ENCODE measurements at places on chromosomes 3 and 15. TPM values are rescaled to one million over a fixed set of nuclear protein-coding genes. Genes with fewer than 3 reads are reported as not detected.
A peak's percentile ranks its signal among the peaks of the same experiment; 100 is the strongest.

Gene MYEF2
- total RNA-seq: 17.5 TPM

DNA sequence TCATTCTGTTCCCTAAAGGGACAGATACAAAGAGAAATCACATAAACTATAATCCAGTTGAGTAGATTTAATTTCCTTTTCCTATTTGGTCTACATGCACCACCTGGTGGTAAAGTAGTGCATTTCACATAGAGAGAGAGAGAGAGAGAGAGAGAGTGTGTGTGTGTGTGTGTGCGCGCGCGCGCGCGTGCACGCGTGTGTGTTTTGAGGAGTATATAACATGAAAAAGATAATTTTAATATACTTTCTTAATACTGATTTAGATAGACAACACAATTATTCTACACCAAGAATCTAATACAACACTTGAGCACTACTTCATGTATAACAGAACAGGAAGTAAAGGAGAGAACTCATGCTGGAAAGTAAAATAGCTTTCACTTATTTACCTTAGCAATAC is 1.1 kb upstream of the FGF7 start:
- DNase-seq: peak; percentile 40

GRCh38 chr3:43296565-43296964 is 10.2 kb downstream of the SNRK start:
- DNase-seq: no peak

GRCh38 chr3:107619549-107619948 is 96.8 kb downstream of the BBX start:
- peak; percentile 75 for DNase-seq
